ENCODE measurements at places on chromosomes 4 and X.
A peak's percentile ranks its signal among the peaks of the same experiment; 100 is the strongest.

- DNase-seq = peak; percentile 72
Measured at GRCh38 chr4:111323496-111323895, 700.6 kb upstream of the PITX2 start.

GRCh38 chrX:152876931-152877840, 20.7 kb upstream of the ZNF185 start:
- no peak for DNase-seq

DNA sequence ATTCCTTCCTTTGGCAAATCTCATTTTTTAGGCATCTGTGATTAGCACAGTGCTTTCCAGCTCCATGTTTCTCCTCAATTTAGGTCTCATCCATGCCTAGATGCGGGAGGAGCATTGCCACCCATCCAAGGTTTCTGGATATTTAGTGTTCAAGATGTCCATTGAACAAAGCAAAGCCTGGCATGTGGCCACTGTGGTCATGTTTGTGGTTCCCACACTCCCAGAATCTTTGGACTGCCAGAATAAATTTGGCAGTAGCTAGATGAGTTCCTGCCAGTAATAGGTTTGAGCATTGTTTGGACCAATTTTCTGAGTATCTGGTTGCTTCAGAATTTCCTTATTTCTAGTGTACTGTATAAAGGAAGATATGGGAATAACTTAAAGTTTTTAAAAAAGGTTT, 1124.1 kb downstream of the ADGRL3 start:
- DNase-seq = peak; percentile 9

DNA sequence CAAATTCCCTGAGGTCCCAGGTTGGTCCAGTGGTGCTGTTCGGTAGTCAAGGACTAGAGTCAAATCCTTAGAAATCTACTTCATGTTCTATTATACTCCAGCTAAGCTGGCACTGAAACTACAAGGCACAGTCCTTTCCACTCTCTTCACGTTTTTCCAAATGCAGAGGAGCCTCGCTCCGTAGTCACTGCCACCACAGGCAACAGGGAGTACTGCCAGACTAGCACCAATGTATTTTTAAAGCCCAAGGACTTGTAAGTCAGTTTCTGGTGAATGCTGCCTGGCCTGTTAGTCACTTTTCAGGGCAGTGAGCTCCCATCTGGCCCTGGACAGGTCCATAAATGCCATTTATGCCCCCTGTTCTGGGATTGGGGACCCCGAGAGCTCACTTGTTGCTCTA, 323.5 kb downstream of the FAM47A start:
- no peak for DNase-seq

DNA sequence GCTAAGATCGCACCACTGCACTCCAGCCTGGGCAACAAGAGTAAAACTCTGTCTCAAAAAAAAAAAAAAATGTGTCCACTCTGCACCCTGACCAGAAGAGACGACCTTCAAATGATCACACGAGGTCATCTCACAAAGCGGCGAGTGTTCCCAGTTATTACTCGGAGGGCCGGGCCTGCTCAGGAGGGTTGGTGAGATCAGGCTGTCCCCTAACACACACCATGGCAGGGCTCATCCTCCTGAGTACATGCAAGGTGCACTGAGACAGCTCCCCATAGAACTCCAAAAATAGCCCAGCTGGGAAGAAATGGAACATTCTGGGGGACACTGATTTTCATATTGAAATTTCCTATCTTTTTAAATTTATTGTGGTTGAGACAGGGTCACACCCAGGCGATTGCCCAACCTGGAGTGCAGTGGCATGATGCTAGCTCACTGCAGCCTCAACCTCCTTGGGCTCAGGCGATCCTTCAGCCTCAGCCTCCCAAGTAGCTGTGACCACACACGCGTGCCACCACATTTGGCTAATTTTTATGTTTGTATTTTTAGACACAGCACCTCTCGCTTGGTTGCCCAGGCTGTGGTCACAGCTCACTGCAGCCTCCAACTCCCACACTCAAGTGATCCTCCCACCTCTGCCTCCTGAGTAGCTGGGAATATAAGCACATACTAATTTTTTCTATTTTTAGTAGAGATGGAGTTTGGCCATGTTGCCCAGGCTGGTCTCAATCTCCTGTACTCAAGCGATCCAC, 51.5 kb downstream of the DHRSX start:
- no peak for DNase-seq

GRCh38 chr4:187962926-187963325, 32.6 kb upstream of the ZFP42 start:
- DNase-seq = no peak

- DNase-seq = no peak
Measured at GRCh38 chr4:81541161-81541945, 69.6 kb upstream of the RASGEF1B start.

- no peak for DNase-seq
Measured at GRCh38 chrX:14051416-14051815, 21.7 kb upstream of the GEMIN8 start.

Measured in A172 (cell line).